ENCODE measurements at places on chromosomes 4 and X. TPM values are rescaled to one million over a fixed set of nuclear protein-coding genes. Genes with fewer than 3 reads are reported as not detected.

F11 gene
- not detected for total RNA-seq

PABPC1L2B gene
- not detected for total RNA-seq

TCEAL2 gene
- total RNA-seq, result not detected

PAGE4 gene
- not detected for total RNA-seq

MAB21L2 gene
- total RNA-seq, result not detected

FAT1 gene
- total RNA-seq, result 13.6 TPM

ATP8A1 gene
- total RNA-seq, result 9.2 TPM

EDNRA gene
- not detected for total RNA-seq

CTAG2 gene
- total RNA-seq, result not detected

DOK7 gene
- total RNA-seq, result 2.8 TPM

CXCL5 gene
- not detected for total RNA-seq

MRFAP1L1 gene
- total RNA-seq, result 2.1 TPM

TMPRSS11F gene
- not detected for total RNA-seq

HTR2C gene
- total RNA-seq, result not detected

ARR3 gene
- total RNA-seq, result not detected

NEXMIF gene
- not detected for total RNA-seq

GLRA2 gene
- not detected for total RNA-seq

GNRHR gene
- total RNA-seq, result not detected

CFI gene
- total RNA-seq, result not detected

PRKG2 gene
- not detected for total RNA-seq

Measured in G401 (cell line).